ENCODE measurements at places on chromosomes 2 and 18.

DNA sequence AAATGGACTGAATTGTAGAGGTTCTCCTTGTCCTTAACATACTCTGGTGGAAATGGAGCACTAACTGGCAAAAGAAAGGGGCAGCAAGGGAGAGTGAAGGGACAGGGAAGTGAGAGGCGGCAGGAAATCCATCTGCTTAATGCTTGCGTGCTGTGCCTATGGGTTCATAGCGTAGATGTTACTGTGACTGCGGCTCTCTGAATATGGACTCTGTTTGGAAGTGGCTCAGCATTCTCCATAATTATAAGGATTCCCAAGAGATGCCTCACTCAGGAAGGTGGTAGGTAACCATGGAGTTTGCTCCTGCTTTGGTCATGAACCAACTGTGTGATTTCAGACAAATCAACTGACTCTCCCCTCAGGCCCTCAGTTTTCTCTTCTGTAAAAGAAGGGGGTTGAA, 50.0 kb downstream of the MYO3B start:
- DNase-seq = no peak

GRCh38 chr2:26542194-26542455, 64.2 kb upstream of the OTOF start:
- DNase-seq = no peak

GRCh38 chr2:133331436-133331835, 236.8 kb downstream of the NCKAP5 start:
- DNase-seq = no peak

- no peak for DNase-seq
Observed at GRCh38 chr2:222424276-222424728, at the start of gene SGPP2. TSS of gene SGPP2 (plus strand) at chr2:222424543. CDS start at chr2:222424603, 60 bp downstream.

DNA sequence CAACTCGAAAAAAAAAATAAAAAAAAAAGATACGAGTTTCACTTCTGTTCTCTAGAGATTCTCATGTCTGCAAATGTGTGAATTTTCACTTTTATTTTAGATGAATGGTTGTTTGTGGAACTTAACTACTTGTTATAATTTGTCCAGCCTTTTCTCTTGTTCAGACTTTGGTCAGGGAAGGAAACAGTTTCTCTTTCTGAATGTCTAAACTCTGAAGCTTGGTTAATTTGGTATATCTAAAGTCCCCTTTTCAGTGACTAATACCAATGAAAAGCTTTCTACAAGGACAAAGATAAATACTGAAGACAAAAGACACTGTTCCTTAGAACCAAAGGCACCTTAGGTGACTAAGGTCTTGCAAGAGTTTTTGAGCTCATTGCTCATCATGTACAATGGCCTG, 144.4 kb upstream of the PIEZO2 start:
- DNase-seq = no peak

GRCh38 chr18:32095900-32096229, 4.2 kb downstream of the RNF138 start:
- DNase-seq = no peak

DNA sequence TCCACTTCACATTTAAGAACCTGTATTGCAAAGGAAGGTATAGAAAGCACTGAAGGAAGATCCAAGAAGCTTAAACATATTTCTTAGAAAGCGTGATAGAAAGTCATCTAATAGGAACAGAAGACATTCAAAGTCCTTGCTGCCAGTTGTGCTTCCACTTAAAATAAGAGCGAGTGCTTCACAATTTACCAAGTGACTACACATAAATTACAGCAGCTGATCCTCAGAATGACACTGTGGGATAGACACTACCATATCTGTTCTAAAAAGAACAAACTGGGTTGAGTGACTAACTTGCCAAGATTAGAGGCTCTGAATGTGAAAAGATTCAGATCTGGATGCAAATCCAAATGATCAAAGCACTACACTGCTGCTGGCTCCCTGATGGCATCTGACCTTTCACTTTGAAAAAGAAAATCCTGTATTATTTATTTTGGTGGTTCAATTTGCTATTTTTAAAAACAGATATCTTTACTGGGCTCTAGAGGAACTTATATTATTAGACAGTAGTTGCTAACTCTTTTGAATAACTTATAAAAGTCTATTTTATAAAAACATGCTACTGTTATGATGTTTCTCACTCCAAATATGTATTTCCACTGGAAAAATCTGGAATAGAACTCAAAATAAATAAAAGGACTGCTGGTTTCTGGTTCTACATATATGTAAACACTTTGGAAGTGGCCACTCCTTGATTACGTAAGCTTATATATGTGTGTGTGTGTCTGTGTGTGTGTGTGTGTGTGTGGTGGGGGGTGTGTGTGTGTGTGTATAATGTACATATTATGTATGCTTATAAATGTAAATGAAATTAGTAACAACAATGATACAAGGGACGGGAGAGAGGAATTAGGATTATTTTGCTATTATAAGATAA, 57.4 kb downstream of the KIDINS220 start:
- no peak for DNase-seq

- DNase-seq = no peak
Observed at GRCh38 chr2:134399096-134399495, 145.2 kb downstream of the MGAT5 start.

- DNase-seq = no peak
Observed at GRCh38 chr2:21047141-21048009, 3.5 kb upstream of the APOB start.

DNA sequence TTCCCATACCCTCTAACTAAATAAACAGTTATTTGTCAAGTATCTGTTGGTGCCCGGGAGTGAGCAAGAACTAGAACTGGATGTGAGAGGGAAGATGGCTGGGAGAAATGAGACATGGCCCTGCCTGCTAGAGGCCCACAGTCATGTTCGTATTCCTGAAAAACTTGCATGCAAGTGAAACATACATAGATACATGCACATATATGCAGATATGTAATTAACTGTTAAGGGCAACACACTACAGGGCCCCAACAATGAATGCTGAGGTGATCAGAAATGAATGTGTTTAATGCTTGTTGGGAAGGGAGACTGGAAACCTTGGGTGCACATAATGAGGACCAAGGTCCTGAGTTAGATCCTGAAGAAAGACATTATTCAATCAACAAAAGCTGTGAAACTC, 49.8 kb downstream of the ADD2 start:
- no peak for DNase-seq

GRCh38 chr2:233267516-233268245, 16.2 kb downstream of the ATG16L1 start:
- DNase-seq = peak; percentile 93

- no peak for DNase-seq
Observed at GRCh38 chr2:127597984-127598380, 48.0 kb upstream of the GPR17 start.
